ENCODE measurements at places on chromosomes 12 and 14.

- no peak overlapping the region for H3K4me3 ChIP-seq
- H3K36me3 ChIP-seq, result no peaks in the 10 kb centered on the region
- H3K27ac ChIP-seq, result no peak overlapping the region
- no peak for DNase-seq
Measured at GRCh38 chr12:20731274-20731673, 36.1 kb downstream of the SLCO1C1 start.

- peaks cover 12% of the 10 kb centered on the region for H3K4me1 ChIP-seq
- H3K4me3 ChIP-seq, result no peak overlapping the region
- H3K36me3 ChIP-seq, result peaks cover 14% of the 10 kb centered on the region
- H3K27ac ChIP-seq, result no peak overlapping the region
- H3K27me3 ChIP-seq, result no peaks in the 10 kb centered on the region
Measured at GRCh38 chr14:69087061-69087461, 65.9 kb downstream of the DCAF5 start.

GRCh38 chr12:103676893-103677292, 89.8 kb downstream of the STAB2 start:
- H3K27me3 ChIP-seq, result no peaks in the 10 kb centered on the region
- no peaks in the 10 kb centered on the region for H3K4me1 ChIP-seq
- no peak overlapping the region for H3K4me3 ChIP-seq
- DNase-seq, result no peak

DNA sequence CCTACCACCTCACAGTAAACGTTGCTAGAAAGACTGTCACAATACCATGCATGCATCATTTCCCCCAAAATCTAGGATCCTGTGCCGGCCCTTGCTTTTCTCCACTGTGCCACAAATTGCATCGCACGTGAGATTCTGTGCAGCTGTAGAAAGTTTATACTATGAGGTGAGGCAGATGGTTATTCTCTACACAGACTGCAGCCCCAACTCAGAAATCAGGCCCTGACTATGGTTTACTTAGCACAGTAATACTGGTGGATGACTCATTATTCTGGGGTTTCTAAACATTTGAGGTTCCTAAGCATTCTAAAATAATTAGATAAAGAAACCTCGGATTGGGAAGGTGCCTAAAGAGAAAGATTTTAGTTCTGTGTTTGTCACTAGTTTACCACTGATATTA, 163.8 kb upstream of the CCDC198 start:
- no peaks in the 10 kb centered on the region for H3K36me3 ChIP-seq
- no peaks in the 10 kb centered on the region for H3K27me3 ChIP-seq
- H3K27ac ChIP-seq, result no peak overlapping the region
- no peak for DNase-seq
- H3K4me3 ChIP-seq, result no peak overlapping the region
